ENCODE measurements at places on chromosomes 5 and 9. TPM values are rescaled to one million over a fixed set of nuclear protein-coding genes. Genes with fewer than 3 reads are reported as not detected.

DNA sequence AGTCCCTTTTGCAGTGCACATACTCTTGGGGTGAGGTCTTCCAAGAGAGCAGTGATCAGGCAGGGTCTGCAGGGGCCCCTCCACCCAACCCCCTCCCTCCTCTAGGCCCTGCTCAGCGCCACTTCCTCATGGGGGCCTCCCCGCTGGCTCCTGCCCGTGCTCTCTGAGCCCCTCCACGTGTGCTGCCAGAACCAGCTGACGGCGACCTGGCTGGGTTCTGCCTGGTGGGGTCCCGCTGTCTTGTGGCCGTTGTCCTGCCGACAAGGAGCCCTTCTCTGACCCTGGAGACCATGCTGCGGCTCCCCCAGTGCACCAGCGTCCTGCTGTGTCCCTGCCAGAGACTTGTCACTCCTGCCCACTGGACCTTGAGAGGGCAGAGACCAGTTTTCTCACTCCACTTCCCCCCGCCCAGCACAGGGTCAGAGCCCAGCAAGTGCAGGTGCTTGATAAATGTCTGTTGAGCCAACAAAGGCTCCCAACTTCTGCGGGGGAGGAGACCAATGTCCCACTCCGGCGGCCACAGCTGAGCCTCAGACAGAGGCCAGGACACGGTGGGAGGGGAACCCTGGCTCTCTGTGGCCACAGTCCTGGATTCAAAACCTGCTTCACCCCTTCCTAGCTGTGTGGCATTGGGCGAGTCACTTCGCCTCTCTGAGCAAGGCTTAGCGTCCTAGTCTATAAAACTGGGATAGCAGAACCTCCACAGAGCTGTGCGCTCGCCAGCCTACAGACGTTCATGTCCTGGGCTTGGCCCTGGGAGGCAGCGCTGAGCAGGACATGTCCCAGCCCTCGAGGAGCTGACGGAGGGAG lies 24.8 kb downstream of the SARDH start:
- DNase-seq, result no peak

Gene OSMR
- polyA plus RNA-seq, result 33.3 TPM

DNA sequence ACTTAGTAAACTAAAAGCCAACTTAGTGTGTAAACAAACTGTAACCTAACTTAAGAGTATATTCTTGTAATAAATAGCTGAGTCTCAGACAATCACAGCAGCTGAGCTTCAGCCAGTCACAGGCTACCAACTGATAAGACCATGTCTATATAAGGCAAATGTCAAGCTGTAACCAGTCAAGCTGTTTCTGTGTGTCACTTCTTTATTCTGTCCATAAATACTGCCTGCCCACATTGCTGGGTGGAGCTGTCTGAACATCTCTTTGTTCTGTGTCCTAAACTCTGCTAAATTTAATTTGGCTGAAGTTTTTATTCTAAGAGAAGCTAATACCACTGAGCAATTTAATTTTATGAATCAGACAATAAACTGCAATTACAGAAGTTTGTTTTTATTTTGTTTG lies 412.1 kb upstream of the CDH10 start:
- no peak for DNase-seq

GRCh38 chr5:60149081-60149480 lies 255.6 kb upstream of the PDE4D start:
- no peak for DNase-seq

- no peak for DNase-seq
Observed at GRCh38 chr9:74414325-74414724, 82.8 kb upstream of the RORB start.

Gene NXNL2
- 0.26 TPM for polyA plus RNA-seq

DNA sequence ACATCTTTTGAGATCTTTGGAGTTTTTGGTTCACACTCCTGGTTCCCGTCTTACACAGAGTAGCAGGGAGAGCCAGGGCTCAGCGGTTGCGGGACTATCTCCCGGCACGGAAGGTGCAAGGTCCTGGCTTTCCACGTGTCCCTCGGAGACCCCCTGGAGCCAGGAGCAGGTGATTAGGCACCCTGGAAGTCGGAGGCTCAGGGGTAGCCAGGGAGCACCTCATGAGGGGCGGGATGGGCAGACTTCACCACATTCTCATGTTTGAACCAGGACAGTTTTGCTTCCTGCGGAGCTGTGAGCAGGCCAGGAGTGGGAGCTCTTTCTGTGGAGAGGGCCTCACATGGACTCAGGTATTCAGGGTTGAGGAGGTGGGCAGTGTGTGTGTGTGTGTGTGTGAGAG lies 273.7 kb upstream of the IRX1 start:
- no peak for DNase-seq

Gene PDZD2
- 3.1 TPM for polyA plus RNA-seq

Gene PCDHB3
- 0.05 TPM for polyA plus RNA-seq

Gene ITGA2
- polyA plus RNA-seq, result 75.4 TPM

DNA sequence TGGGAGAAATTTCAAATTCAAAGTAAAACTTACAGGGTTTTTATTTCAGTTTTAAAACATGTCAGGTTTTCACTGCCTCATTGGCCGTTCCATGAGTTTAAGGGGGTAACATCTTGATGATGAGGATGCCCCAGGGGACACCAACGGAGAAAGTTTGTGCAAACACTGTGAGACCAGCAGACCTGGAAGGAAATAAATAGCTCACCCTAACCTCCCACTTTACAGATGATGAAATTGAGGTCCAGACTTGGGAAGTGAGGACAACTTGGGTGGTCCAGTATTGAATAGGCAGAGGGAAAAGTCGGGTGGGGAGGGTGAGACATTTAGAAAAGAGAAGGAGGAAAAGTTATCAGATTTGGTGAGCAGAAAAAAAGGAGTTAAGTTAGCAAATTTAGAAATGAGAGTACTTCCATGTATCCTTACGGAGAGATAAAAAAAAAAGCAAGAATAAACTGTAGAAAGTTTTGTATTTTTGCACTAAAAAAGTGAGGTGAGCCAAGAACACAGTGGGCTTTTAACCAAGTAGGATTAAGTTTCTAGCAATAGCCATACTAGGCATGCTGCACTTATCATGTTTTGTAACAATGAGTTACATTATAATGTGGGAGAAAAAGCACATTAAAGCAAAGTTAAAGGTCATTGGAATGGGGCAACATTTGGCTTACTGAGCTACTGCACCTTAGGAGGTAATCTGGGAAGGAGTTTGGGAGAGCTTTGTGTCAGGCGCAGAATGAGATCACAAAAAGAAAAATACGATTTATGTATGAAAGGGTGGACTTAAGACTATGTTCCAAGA lies 125.1 kb downstream of the GAS1 start:
- no peak for DNase-seq

GRCh38 chr5:124906339-124907097 lies 160.1 kb upstream of the ZNF608 start:
- no peak for DNase-seq

- peak; percentile 38 for DNase-seq
Observed at GRCh38 chr5:154395407-154396106, 50.2 kb upstream of the SAP30L start.

- DNase-seq, result no peak
Observed at GRCh38 chr5:87210743-87211142, 56.9 kb upstream of the RASA1 start.

DNA sequence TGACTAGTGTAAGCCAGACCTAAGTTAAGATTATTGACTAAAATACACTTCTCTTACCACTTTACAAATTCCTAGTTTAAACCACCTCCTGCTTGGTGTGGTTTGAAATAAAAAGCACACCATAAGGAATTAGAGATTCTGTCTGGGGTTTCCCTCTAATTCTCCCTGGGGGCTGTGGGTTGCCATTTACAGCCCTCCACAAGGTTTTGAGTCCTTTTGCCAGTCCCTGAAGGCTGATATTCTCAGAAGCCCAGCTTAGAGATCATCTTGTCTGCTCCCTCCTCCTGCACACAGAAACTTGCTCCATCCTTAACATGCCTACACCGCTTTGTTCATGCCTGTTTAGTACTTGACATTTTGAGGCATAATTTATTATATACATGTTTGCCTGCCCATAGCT lies 7.2 kb upstream of the LMNB1 start:
- DNase-seq, result no peak

Gene STK32A
- polyA plus RNA-seq, result not detected

Gene SLC6A3
- not detected for polyA plus RNA-seq

- DNase-seq, result no peak
Observed at GRCh38 chr5:141695627-141696215, 13.7 kb upstream of the ARAP3 start.

DNA sequence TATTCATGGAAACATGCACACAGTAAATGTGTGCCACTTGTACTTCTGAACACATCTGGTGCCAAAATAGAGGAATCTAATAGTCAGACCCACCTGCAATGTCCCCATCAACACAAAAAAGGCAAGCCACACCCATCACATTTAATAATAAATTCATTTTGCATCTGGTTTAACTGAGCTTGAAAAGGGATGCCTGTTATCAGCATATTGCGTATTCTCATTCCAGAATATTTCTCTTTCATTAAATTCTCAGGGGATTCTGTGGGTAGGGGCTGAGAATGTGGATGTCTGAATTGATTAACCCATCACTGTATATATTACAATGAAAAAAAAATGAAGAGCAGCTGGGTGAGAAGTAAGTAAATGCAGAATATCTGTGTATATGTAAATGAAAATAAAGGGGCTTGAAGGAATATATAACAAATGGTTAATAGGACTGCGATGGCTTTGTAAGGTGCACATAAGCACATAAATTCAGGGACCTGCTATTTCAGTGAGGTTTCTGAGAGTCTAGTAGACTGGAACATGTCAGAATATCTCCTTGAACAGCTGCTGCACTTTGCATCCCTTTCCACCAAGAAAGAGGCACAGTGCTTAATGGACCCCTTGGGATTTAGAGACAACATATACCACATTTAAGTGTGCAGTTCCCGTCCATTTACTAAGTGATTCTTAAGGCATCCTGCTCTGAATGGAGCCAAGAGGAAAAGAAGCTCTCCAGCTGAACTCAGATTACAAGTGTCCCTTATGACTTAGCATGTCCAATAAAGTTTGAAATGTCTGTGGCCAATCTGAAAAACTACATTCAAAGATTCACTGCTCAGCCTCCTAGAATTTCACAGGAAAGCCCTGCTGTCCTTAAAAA lies 104.1 kb upstream of the NIPBL start:
- DNase-seq, result no peak

- DNase-seq, result no peak
Observed at GRCh38 chr5:130090569-130091270, 186.5 kb downstream of the CHSY3 start.

Gene ZDHHC12
- polyA plus RNA-seq, result 36.3 TPM

DNA sequence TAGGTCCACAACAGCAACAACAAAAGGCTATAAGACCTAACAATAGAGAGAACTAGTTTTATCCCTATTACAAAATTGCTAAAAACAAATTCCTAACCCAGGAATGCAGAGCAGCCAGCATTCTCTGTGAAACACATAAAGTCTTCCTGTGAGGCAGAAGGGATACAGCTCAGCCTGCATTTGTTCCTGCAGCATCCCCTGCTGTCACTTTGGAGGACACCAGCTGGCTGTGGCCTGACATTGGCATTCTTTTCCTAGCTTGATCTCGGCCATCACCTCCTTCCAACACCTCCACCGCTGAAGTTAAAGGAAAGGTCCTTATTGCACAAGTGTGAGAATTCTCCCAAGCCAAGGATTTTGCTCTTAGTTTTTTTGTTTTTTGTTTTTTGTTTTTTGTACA lies 186.1 kb downstream of the SNCAIP start:
- no peak for DNase-seq

GRCh38 chr5:158937381-158937952 lies 162.2 kb downstream of the EBF1 start:
- no peak for DNase-seq

DNA sequence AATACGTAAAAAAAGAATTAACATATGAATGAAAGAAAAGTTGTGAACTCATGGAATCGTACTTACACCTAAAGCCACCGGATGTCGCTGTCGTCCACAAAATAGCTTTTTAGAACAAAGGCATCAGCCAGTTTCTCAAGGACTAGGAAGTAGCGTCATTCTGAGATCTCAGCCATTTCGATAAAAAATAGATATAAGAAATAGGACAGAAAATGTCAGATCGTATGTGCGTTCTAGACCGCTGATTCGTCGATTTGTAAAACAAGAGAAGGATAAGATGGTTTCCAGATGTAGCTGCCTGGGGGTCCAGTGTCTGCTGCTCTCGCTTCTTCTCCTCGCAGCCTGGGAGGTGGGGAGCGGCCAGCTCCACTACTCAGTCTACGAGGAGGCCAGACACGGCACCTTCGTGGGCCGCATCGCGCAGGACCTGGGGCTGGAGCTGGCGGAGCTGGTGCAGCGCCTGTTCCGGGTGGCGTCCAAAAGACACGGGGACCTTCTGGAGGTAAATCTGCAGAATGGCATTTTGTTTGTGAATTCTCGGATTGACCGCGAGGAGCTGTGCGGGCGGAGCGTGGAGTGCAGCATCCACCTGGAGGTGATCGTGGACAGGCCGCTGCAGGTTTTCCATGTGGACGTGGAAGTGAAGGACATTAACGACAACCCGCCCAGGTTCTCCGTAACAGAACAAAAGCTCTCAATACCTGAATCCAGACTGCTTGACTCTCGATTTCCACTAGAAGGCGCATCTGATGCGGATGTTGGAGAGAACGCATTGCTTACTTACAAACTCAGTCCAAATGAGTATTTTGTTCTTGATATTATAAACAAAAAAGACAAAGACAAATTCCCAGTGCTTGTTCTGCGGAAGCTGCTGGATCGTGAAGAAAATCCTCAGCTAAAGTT lies at the start of gene PCDHA10:
Gene PCDHA10, plus strand, starts transcription at position 126 of the 903 bp plus-strand sequence. Its CDS starts 152 bp downstream, at position 278.
- DNase-seq, result no peak

Gene LURAP1L
- polyA plus RNA-seq, result 42.7 TPM

DNA sequence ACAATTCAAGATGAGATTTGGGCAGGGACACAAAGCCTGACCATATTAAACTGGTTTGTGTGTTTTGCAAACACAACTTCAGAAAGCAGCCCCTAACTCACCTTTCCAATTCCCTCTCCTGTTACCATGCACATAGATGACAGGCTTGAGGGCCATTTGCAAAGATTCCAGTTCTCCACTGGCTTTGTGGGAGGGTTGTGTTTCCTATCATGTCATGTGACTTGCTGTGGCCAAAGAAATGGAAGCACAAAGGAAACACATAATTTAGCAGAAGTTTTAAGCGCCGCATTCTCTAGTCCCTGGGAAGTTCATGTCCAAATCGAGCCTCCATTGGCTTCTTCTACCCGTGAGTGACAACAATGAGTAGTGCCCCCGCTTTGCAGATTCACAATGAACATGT lies 57.9 kb upstream of the CDH6 start:
- DNase-seq, result no peak

- DNase-seq, result no peak
Observed at GRCh38 chr9:117480253-117480652, 65.4 kb upstream of the ASTN2 start.

DNA sequence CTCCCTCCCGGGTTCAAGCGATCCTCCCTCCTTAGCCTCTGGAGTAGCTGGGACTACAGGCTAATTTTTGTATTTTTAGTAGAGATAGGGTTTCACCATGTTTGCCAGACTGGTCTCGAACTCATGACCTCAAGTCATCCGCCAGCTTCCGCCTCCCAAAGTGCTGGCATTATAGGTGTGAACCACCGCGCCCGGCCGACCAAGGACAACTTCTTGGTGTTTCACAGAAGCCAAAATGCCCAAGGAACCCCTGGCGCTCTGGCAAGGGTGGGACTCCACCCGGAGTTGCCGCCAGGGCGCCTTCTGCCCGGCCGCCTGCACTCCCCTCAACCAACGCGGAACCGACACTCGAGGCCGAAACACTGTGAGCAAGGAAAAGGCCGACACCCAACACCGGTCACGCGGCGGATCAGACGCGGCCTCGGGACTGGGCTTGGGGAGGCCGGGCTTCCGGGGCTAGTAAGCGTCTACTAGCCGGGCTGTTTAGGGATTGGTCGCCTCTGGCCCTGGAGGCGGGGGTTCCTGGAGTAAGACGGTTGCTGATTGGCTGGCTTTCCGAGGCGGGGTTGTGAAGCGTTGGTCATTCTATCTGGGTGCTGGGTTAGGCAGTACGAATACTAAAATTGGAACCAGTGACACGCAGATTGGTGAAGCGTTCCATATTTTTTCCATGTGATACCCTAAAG lies 7.7 kb upstream of the CFAP157 start:
- peak; percentile 87 for DNase-seq

All from keratinocyte (primary cell).